NCI-H526 (cell line): ENCODE measurements at places on chromosomes 1 and 21.
A peak's percentile ranks its signal among the peaks of the same experiment; 100 is the strongest.

- no peak for DNase-seq
These were observed 200.7 kb upstream of the RAB4A start for GRCh38 chr1:229070168-229070567.

DNA sequence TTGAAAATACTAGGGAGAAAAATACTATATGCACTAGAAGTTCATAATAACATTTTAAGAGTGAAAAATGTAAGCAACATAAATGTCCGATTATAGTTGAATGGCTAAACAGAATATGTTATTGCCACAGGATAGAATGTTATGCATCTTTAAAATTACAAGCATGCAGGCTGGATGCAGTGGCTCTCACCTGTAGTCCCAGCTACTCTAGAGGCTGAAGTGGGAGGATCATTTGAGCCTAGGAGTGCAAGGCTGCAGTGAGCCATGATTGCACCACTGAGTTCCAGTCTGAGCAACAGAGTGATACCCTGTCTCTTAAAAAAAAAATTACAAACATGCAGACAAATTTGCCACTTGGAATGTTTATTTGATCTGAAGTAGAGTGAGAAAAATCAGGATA is 3.0 kb upstream of the BATF3 start:
- DNase-seq, result no peak

DNA sequence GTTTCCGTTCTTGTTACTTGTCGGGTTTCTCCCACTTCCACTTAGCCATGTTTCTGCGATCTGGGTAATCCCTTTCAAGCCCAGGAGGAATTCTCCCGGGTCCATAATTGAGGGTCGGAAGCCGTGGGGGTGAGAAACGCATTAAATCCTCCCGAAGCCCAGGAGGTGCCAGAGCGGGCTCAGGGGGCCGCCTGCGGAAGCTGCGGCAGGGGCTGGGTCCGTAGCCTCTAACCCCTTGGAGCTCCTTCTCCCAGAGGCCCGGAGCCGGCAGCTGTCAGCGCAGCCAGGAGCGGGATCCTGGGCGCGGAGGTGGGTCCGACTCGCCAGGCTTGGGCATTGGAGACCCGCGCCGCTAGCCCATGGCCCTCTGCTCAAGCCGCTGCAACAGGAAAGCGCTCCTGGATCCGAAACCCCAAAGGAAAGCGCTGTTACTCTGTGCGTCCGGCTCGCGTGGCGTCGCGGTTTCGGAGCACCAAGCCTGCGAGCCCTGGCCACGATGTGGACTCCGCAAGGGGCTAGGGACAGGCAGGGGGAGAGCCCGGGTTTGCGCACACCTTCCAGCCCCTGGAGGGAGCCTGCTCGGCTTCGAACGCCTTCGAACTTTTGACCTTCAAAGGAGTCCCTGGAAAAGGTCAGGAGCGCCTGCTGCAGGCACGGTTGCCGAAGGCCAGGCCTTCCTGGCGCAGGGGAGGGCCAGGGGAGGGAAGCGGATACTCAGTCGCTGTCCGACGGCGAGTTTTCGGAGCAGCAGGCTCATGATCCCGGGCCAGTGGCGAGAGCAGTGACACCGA is 1.7 kb upstream of the SIM2 start:
- no peak for DNase-seq

DNA sequence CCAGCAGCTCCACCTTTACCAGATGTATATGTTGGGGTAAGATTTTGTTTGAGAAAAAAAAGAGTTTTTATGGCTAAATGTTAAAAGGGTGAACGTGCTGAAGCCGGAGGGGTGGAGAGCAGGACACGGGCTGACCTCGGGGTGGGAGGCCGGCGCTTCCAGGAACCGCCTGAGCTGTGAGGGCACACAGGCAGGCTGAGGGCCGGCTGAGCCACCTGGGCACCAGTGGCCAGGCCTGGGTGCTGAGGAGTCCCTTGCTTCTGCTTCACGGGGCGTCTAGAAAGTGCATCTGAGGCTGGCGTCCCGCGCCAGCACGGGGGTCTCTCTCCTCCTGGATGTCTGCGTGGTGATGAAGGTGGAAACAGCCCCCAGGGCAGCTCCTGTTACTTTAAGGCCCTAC is 33.6 kb upstream of the ADARB1 start:
- DNase-seq, result no peak

- DNase-seq, result no peak
These were observed 543 bp upstream of the EPHB2 start for GRCh38 chr1:22709891-22710700.

- DNase-seq, result no peak
These were observed 27.9 kb downstream of the DIP2A start for GRCh38 chr21:46486481-46487126.

GRCh38 chr1:54328066-54328636 is 78.0 kb downstream of the SSBP3 start:
- peak; percentile 54 for DNase-seq

DNA sequence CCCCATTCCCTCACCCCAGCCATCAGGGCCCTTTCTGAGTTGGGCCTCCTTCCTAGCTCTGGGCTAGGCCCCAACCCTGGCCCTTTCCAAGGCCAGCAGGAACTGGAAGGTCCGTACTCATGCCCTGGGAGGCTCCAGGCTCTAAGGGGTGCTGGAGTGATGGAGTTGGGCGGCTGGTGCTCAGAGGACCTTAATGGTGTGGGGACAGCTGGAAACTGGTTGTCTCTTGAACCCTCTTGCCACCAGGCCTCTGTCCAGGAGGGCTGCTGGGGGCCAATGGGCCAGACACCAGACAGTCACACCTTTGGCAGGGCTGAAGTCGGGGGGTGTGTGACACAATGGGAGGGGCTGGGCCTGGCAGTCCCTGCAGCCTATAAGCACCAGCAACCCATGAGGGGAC is 9.2 kb upstream of the PADI1 start:
- DNase-seq, result no peak
